ENCODE measurements at places on chromosomes 13 and 19.

DNA sequence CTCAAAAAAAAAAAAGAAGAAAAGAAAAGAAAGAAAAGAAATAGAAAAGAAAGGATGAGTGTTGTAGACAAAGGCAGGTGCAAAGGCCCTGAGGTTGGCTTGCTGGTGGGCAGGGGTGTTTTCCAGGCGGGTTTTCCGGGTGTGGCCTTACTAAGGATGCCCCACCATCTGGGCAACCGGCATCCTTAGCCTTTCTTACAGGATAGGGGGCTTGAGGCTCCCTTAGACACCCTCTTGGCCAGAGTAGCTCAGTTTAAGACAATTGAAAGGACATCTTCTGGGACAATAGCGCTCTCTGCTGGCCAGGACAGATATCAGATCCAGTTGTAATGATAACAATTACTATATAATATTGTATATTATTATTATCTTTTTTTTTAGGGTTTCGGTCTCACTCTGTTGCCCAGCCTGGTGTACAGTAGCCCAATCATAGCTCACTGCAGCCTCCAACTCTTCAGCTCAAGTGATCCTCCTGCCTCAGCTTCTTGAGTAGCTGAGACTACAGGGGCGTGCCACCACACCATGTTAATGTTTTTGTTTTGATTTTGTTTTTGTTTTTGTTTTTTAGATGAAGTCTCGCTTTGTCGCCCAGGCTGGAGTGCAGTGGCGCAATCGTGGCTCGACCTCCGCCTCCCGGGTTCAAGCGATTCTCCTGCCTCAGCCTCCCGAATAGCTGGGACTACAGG, 1.4 kb upstream of the QTRT1 start:
- peak; percentile 43 for DNase-seq

GRCh38 chr19:42412227-42412626, 15.0 kb downstream of the LIPE start:
- no peak for DNase-seq

- no peak for DNase-seq
Observed at GRCh38 chr13:90201202-90201601, 1146.3 kb upstream of the MIR17HG start.

- DNase-seq: peak; percentile 57
Observed at GRCh38 chr19:3178377-3178972, at the start of gene S1PR4. Gene S1PR4, plus strand, starts transcription at chr19:3178769. Its CDS starts 24 bp downstream, at chr19:3178793.

DNA sequence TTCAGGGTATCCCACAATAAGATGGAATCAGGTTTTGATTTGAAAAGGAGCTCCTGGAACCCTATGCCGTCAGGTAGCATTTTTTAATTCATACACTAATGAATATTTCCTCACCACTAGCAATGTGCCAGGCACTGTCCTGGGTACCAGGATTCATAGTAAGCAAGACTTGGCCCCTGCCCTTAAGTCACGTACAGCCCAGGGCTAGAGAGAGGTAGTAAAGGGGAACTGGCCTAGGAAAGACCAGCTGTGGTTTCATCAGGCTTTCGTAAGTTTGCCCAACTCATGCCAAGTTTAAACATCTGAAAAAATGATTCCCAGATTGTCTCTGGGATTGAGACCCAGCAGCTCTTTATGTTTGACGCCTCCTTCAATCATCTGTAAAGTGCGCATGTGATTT, 45.9 kb upstream of the AMER2 start:
- no peak for DNase-seq

DNA sequence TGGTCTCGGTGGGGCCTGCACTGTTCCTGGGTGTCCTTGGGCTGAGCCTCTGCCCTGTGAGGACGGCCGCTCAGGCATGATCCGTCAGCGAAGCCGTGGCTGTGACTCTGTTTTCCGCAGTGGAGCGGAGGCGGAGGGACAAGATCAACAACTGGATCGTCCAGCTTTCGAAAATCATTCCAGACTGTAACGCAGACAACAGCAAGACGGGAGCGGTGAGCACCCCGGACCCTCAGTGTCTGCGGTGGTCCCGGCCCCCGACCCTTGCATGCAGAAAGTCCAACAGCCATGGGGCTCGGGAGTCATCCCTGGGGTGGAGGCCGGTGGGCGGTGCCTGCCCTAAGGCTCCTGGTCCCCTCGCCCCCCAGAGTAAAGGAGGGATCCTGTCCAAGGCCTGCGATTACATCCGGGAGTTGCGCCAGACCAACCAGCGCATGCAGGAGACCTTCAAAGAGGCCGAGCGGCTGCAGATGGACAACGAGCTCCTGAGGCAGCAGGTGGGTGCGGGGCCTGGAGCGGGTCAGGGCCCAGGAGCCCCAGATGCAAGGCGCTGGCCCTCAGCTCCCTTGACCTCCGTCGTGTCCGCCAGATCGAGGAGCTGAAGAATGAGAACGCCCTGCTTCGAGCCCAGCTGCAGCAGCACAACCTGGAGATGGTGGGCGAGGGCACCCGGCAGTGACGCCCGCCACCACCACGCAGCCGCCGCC, 3.6 kb upstream of the HAMP start:
- no peak for DNase-seq
